ENCODE measurements at places on chromosomes 4 and X. TPM values are rescaled to one million over a fixed set of nuclear protein-coding genes. Genes with fewer than 3 reads are reported as not detected.
A peak's percentile ranks its signal among the peaks of the same experiment; 100 is the strongest.

The CNGA1 gene
- not detected for total RNA-seq

The VSIG1 gene
- total RNA-seq: 0.12 TPM

The WDFY3 gene
- total RNA-seq: 155 TPM

The ZNF185 gene
- 0.26 TPM for total RNA-seq

The HEPH gene
- 0.10 TPM for total RNA-seq

The ASMT gene
- not detected for total RNA-seq

The EVC2 gene
- 9.9 TPM for total RNA-seq

The TLR8 gene
- not detected for total RNA-seq

GRCh38 chr4:1463927-1464540 is 57.8 kb upstream of the NKX1-1 start:
- no peak overlapping the region for H3K4me3 ChIP-seq
- H3K36me3 ChIP-seq: no peaks in the 10 kb centered on the region
- H3K4me1 ChIP-seq: peaks cover 20% of the 10 kb centered on the region

DNA sequence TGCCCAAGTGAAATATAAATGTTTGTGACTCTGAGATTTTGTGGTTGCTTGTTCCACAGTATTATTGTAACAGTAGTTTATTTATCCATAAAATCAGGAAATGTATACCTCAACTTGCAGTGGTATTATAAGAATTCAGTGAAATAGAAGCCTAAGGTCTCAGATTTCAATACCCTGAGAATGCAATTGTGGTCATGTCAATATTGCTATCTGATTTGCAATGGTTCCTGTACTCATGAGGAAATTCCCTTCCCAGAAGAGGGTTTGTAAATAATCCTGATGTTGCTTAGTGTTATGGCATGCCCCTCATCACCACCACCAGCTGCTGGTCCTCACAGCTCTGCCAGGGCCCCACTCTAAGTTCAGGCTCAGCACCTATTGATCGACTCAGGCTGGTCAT is 67.8 kb downstream of the SLC34A2 start:
- no peaks in the 10 kb centered on the region for H3K27me3 ChIP-seq
- peaks cover 14% of the 10 kb centered on the region for H3K4me1 ChIP-seq
- no peak overlapping the region for H3K27ac ChIP-seq
- DNase-seq: peak; percentile 49
- H3K4me3 ChIP-seq: no peak overlapping the region
- H3K36me3 ChIP-seq: no peaks in the 10 kb centered on the region

GRCh38 chr4:69849969-69850368 is 10.0 kb downstream of the SULT1E1 start:
- no peaks in the 10 kb centered on the region for H3K36me3 ChIP-seq
- H3K4me1 ChIP-seq: no peaks in the 10 kb centered on the region
- no peak overlapping the region for H3K4me3 ChIP-seq

GRCh38 chr4:182885022-182885737 is 32.0 kb downstream of the DCTD start:
- H3K4me3 ChIP-seq: no peak overlapping the region
- H3K36me3 ChIP-seq: peaks cover 10% of the 10 kb centered on the region
- H3K27me3 ChIP-seq: no peaks in the 10 kb centered on the region
- DNase-seq: no peak
- no peak overlapping the region for H3K27ac ChIP-seq
- no peaks in the 10 kb centered on the region for H3K4me1 ChIP-seq

- no peak overlapping the region for H3K27ac ChIP-seq
- DNase-seq: no peak
- H3K4me3 ChIP-seq: no peak overlapping the region
Measured at GRCh38 chr4:1943928-1944327, 64.8 kb downstream of the NELFA start.

DNA sequence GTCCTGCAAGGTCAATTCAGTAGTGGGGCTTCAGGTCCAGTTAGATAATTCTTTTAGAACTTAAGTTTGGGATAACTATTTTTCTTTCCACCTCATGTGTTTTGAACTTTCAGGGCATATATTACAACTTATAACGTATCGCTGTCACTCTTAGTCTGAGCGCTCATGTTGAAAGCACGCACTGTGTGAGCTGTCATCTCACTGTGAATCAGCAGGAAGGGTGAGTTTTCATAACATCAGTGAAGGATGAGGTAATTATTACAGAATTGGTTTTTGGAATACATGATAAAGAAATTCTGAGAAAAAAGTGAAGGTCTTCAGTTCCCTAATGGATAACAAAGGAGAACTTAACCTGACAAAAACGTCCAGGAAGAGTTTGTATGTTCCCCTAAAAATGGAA is 45.1 kb upstream of the SLC4A4 start:
- H3K36me3 ChIP-seq: no peaks in the 10 kb centered on the region
- no peaks in the 10 kb centered on the region for H3K4me1 ChIP-seq
- DNase-seq: no peak

- H3K27me3 ChIP-seq: no peaks in the 10 kb centered on the region
- H3K27ac ChIP-seq: no peak overlapping the region
- H3K36me3 ChIP-seq: no peaks in the 10 kb centered on the region
- H3K4me1 ChIP-seq: peaks cover 20% of the 10 kb centered on the region
- H3K4me3 ChIP-seq: no peak overlapping the region
Measured at GRCh38 chr4:39042366-39042765, 10.2 kb upstream of the TMEM156 start.

- H3K4me3 ChIP-seq: no peak overlapping the region
- peaks cover 15% of the 10 kb centered on the region for H3K4me1 ChIP-seq
- DNase-seq: no peak
- no peak overlapping the region for H3K27ac ChIP-seq
Measured at GRCh38 chr4:152607178-152607577, 71.3 kb upstream of the FBXW7 start.

DNA sequence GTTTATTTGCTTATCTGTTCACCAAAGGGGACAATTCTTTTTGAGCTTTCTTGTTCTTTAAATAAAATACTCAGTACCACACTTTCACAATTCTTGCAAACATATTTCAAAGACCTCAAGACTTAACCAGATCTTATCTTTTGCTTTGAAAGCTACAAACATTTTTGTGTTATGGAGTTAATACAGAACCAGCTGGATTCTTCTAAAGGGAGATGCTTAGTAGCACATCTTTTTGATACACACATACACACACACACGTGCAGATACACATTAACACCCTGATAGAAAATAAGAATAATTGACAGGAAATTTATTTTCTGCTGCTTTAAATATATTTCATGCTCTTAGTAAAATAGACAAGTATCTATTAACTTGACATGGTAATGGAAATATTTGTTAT is 379.1 kb downstream of the SH2D1A start:
- H3K4me1 ChIP-seq: no peaks in the 10 kb centered on the region
- H3K27ac ChIP-seq: no peak overlapping the region
- H3K4me3 ChIP-seq: no peak overlapping the region

- no peak for DNase-seq
- H3K4me1 ChIP-seq: no peaks in the 10 kb centered on the region
- no peaks in the 10 kb centered on the region for H3K36me3 ChIP-seq
- H3K27ac ChIP-seq: no peak overlapping the region
Measured at GRCh38 chr4:179698321-179698720, 2256.1 kb upstream of the AGA start.

GRCh38 chrX:41858161-41858775 is 65.1 kb downstream of the CASK start:
- H3K27me3 ChIP-seq: no peaks in the 10 kb centered on the region
- H3K27ac ChIP-seq: no peak overlapping the region
- no peak for DNase-seq
- H3K4me3 ChIP-seq: no peak overlapping the region
- no peaks in the 10 kb centered on the region for H3K36me3 ChIP-seq
- no peaks in the 10 kb centered on the region for H3K4me1 ChIP-seq

DNA sequence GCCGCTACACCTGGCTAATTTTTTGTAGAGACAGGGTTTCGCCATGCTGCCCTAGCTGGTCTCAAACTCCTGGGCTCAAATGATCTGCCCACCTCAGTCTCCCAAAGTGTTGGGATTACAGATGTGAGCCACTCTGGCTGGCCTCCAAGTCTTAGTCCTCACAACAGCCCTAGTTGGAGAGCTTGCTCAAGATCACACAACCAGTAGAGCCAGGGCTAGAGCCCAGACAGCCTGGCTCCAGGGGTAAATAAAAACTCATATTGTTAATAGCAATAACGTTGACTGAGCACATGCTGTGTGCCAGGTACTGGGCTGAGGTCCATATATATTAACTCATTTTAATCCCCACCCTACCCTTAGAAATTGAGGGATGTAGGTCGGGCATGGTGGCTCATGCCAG is 7.3 kb upstream of the JAKMIP1 start:
- H3K27ac ChIP-seq: no peak overlapping the region
- no peaks in the 10 kb centered on the region for H3K4me1 ChIP-seq
- no peaks in the 10 kb centered on the region for H3K27me3 ChIP-seq
- no peak for DNase-seq
- no peak overlapping the region for H3K4me3 ChIP-seq

Measured in SJCRH30 (cell line).